Fibroblast of upper back skin (primary cell): ENCODE measurements at places on chromosomes 4 and X.

GRCh38 chr4:84279678-84280077 lies 219.4 kb downstream of the NKX6-1 start:
- no peak for DNase-seq

DNA sequence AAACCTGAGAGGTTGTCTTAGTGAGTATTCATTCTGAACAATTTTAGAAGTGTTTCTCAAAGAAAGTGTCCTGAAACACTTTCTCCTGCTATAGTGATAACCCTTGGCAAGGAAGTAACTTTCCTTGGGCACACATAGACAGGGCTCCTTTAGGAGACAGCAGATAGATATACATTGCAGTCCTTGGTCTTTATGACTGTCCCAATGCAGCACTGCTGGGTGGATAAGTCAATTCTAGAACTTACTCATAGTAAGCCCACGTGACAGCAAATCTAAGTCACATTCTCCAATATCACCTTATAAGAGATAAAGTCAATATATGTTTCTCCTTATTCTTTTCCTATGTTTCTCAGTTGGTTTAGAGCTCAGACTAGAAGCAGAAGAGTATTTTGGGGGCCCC lies 46.7 kb downstream of the GPRASP3 start:
- DNase-seq: no peak

DNA sequence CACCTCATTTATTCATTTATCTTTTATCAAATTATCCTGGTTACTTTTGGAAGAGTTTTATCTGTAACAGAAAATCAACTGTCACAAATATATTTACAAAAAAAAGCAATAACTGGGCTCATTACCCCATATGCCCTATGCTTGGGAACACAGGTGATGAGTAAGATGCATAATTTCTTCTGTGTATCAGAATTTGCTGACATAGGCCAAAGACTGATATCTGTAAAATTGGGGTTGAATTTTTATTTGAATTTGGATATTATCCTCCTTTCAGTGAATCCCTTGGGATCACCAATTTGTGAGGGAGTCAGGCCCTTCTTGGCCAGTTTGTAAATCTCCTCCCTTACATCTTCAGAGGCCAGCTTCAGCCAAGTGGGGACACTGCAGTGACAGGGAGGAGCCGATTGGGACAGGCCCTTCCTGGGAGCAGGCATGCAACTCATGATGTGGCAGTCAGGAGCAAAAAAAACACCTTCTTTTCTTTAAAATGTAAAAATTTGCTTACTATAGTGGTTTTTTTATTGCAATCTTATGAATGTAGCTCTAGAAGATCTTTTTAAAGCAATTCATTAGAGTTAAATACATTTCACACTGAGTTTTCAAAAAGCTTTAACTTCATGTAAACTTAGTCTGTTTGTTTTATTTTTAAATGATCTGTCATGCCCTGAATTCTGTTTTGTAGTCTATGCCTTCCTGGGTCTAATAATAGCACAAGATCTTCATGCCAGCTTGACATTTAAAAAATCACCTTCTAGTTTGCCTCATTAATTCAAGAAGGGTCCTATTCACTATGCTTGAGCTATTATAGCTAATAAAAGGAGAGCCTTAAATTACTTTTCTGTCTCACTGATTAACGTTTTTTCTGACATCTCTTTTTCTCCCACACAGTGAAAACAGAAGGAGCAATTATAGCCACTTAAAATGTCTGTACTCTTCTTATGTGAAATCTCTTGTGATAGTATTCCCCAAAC lies 136.6 kb upstream of the SPRY1 start:
- no peak for DNase-seq

GRCh38 chr4:150039274-150040127 lies 38.7 kb upstream of the DCLK2 start:
- no peak for DNase-seq

GRCh38 chrX:72526534-72527508 lies 45.8 kb downstream of the HDAC8 start:
- no peak for DNase-seq

- no peak for DNase-seq
These were observed 131.4 kb downstream of the TRAM1L1 start for GRCh38 chr4:116953947-116954346.

- peak; percentile 36 for DNase-seq
These were observed 67.7 kb upstream of the PGRMC2 start for GRCh38 chr4:128355305-128355704.

GRCh38 chr4:172578712-172579111 lies 589.9 kb upstream of the GALNT7 start:
- peak; percentile 1 for DNase-seq

- no peak for DNase-seq
These were observed 37.3 kb upstream of the C1QTNF7 start for GRCh38 chr4:15390494-15390893.

GRCh38 chrX:72247206-72247942 lies 8.5 kb upstream of the ERCC6L start:
- no peak for DNase-seq

- no peak for DNase-seq
These were observed 129.5 kb upstream of the LNX1 start for GRCh38 chr4:53720776-53721175.

GRCh38 chrX:153820601-153821000 lies 9.7 kb downstream of the PDZD4 start:
- no peak for DNase-seq

DNA sequence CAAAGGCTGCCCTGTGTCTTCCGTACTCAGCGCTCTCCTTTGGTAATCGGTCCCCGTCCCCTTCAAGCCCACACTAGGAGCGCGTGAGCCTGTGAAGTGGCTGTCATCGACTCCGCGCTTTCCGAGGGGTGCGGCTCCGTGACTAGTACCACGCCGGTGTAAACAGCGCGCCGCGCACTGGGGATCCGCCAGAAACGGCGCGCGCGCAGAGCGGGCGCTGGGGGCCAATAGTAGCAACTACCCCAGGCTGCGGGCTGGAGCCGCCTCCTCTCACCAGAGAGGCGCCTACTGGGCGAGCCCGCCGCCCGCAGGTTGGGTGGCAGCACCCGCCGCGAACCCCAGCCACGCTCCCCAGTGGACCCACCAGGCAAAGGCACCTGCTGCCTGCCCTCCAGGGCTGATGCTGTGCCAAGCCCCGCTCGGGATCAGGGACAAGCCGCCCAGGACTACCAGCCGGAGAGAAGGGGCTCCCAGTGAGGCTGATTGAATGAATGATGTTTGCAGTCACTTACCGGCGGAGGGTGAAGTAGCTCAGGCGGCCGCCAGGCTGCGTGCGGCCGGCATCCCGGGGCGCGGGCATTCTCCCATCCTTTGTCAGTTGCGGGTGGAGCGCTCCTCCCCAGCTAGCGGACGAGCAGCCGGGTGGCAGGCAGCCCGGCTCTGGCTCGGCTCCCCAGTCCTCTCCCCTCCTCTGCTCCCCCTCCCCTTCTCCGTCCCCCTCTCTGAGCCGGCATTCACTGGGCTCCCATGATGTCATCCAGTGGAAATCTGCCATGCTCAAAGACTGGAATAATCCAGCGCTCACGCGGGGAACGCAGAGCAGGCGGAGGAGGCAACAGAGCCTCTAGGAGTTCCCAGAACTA lies 370.3 kb upstream of the SMIM31 start:
- DNase-seq: peak; percentile 21

- DNase-seq: no peak
These were observed 1.0 kb upstream of the SFRP2 start for GRCh38 chr4:153789741-153790499.

GRCh38 chr4:140056015-140056414 lies 98.0 kb downstream of the MAML3 start:
- DNase-seq: no peak

DNA sequence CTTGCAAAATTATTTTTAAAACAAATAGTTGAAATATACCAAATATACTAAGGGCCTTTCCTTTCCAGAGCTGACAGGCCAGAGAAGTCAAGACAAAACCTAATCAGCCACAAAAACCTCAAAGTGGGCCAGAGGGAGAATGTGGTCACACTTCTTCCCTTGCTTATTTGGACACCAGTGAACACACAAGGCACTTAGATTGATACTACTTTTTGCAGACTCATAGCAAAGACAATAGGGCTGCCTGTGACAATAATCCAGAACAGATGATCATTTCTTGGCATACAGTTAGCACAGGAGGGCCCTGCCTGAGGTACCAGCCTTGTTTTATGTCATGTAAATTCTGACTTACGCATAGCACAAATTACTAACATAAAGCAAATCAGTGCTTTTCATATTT lies 215.7 kb upstream of the NEIL3 start:
- peak; percentile 57 for DNase-seq

- no peak for DNase-seq
These were observed 392.6 kb upstream of the EPHA5 start for GRCh38 chr4:66062921-66063320.

- peak; percentile 20 for DNase-seq
These were observed 867 bp downstream of the TIFA start for GRCh38 chr4:112284662-112285411.

- no peak for DNase-seq
These were observed 40.4 kb upstream of the HMX1 start for GRCh38 chr4:8912089-8912455.

- peak; percentile 95 for DNase-seq
These were observed at the start of gene AASDH for GRCh38 chr4:56387023-56388001. TSS of gene AASDH (minus strand) at chr4:56387491. CDS start at chr4:56384299, 3,192 bp downstream.

DNA sequence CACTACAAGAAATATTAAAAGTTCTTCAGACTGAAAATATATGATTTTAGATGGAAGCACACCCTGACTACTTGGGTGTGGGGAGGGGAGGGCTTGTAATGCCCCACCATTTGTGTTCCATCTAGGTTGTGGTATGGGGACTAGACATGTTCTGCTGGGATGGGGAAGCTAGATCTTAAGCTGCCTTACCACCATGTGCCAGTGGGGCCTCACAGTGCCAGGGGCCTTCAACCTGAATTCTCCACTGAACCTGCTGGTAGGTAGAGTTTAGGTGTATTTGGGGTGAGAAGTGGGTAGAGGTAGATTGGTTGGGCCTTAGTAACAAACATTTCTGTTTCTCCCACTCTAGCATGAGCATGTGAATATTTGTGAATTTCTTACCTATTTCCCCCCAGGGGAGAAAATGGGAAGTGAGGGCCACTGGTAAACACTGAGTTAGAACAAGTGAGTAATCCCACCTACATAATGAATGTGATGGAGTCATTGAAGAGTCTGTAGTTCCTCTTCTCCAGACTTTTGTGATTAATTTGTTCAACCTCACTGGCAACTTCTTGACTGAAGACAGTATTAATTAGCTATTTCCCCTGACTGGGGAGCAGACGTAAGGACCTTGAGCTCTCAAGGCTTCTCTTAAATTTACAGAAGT lies 44.0 kb downstream of the BRCC3 start:
- DNase-seq: no peak

GRCh38 chr4:2332201-2332975 lies 70.5 kb upstream of the MXD4 start:
- no peak for DNase-seq

- DNase-seq: no peak
These were observed 76.9 kb upstream of the RPL34 start for GRCh38 chr4:108543359-108543968.

DNA sequence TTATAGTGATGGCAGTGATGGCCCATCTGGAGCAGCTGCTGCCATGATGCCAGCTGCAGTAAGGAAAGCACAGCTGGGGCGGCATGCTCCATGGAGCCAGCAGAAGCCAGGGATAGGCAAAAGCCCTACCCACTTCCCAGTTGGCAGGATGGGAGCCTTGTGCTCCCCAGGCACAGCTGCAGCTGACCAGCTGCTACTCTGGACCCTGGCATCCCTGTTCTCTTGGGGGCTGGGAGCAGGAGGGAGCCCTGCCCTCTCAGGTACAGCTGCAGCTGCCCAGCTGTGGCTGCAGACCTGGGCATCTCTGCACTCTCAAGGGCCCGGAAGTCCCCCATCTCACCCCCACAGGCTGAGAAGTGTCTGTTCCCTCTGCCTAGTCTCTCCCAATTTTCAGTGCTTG lies 531.9 kb downstream of the PCDH18 start:
- DNase-seq: no peak

DNA sequence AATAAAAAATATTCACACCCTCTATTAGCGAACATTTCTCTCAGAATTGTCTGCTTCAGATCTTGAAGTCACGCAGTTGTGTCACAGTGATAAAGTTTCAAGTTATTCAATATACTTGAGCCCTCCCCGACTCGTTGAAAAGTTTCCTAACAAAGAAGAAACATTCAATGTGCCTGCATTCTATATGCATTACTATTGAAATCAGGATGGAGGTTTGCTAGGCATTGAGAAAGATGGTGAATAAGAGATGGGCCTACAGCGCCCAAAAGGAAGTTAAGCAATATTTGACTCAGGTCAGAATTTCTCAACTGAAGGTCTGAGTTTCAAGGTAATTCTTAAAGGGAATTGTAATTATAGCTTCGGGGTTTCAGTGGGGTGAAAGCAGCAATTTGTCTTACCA lies 6.1 kb downstream of the TCEANC start:
- DNase-seq: peak; percentile 55

DNA sequence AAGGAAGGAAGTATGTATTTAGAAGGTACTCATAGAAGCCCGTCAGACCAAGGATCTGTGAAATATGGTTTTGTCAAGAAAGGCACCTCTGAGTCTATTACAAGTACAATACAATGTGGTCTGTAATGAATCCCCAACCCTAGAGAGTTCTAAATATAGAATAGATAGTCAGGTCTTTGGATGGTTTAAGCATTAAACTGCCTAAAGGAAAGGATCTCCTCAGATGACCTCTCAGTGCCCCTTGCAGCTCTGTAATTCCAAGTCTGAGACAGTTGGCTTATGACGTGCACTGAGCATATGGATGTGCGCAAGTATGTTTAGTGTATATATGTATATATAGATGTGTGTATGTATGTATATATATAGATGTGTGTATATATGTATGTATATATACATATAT lies 62.0 kb downstream of the CCSER1 start:
- no peak for DNase-seq

DNA sequence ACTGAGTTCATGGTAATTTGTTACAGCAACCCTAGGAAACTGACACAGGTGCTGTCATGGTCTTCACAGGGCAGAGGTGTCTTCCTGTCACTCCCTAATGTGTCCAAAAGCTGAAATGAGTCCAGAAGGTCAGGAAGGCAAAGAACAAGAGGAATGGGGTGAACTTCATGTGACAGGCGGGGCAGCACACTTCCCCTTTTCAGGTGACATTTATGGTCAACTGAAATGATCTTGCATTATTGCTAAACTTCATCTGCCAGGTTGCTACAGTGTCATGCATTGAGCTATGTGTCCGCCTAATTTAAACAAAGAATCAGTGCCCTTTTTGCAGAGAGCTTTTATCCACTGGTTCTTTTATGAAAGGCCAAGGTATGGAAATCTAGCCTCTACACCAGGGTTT lies 15.9 kb upstream of the CCDC149 start:
- DNase-seq: no peak

DNA sequence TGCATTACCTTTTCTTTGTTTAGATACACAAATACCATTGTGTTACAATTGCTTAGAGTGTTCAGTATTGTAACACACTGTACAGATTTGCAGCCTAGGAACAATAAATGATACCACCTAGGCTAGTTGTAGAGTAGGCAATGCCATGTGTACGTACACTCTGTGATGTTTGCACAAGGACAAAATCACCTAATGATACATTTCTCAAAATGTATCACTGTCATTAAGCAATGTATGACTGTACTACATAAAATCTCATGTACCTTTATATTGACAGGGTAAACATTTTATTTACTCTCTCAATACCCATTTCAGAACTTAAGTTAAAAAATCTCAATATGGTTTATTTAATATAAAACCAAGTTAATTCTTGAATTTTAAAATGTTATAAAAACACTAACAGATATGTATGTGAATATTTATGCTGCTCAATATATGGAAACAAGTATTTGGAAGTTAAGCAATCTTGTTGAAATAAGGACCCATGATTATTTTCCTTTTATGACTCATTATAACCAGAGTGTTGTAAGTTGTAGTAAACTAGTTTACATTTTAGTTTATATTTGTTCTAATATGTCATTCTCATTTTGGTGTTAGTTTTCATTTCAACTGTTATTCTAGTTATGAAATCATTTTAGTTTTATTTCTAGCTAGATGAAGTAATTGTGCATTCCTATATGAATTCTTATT lies 409.2 kb downstream of the TLL1 start:
- DNase-seq: no peak
